Hematopoietic multipotent progenitor cell treated with erythropoietin and hydrocortisone succinate and interleukin-3 and kit ligand, for 6 days (in vitro differentiated cells): ENCODE measurements at places on chromosomes 13 and 19.

DNA sequence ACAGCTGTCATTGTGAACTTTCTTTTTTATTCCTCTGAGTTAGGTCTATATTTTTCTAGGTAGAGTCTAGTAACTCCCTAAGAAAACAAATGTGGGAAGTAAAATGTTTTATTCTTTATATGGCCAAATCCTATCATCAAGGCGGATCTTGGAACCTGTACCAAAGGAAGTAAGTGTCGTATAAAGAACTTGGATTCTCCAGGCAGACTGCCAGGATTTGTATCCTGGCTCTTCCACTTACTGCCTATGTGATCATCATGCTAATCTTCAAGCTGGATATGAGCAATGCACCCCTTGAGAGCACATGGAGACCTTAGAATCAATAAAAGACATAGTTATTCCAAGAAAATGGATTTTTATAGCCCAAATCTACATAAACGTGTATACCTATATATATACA lies 286.5 kb downstream of the PCDH17 start:
- DNase-seq: no peak

DNA sequence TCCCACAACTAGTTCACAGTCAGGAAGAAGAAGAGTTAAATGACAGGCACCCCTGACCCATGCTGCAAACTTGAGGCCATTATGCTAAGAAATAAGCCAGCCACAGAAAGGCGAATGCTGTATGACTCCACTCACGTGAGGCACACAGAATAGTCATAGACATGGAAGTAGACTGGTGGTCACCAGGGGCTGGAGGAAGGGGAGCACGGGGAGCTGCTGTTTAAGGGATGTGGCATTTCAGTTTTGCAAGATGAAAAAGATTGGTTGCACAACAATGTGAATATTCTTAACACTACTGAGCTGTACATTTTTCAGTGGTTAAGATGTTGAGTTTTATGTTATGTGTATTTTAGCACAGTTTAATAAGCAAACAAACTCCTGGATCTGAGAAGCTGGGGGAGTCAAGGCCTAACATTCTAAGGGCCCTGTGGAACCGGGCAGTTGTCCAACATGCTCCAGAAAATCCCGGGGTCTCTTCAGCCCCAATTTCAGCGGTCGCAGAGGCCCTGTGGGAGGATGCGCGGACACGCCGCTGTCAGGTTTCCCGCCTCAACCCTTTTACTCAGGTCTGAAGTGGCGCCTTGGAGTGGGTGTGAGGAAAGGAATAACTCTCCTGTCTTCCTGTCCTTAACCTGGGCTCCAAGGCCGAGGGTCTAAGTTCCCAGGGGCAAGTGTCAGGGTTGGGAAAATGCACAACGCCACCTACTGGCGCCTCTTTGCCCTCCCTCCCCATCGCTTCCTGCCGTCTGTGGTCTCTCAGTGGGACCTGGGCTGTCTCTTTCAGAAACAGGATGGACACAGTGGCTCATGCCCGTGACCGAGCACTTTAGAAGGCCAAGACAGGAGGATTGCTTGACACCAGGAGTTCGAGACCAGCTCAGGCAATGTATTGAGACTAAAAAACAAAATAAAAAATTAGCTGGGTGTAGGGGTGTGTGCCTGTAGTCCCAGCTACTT lies 4.4 kb upstream of the TMEM272 start:
- peak; percentile 69 for DNase-seq

DNA sequence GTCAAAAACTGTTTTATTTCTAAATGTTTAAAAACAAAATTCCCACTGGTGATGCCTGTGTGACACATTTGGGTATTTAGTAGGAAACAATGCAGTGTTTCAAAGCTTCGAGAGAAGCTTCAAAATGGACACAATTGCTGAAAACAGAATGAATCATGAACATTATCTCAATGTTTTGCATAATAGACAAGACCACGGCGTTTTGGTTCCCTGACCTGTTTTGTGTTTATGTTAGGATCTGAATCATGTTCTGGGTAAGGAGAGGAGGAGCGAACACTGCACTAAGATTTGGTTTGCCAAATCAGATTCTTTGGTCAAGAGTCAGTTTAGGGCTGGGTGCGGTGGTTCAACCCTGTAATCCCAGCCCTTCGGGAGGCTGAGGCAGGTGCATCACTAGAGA lies 42.2 kb downstream of the IFT88 start:
- DNase-seq: no peak

DNA sequence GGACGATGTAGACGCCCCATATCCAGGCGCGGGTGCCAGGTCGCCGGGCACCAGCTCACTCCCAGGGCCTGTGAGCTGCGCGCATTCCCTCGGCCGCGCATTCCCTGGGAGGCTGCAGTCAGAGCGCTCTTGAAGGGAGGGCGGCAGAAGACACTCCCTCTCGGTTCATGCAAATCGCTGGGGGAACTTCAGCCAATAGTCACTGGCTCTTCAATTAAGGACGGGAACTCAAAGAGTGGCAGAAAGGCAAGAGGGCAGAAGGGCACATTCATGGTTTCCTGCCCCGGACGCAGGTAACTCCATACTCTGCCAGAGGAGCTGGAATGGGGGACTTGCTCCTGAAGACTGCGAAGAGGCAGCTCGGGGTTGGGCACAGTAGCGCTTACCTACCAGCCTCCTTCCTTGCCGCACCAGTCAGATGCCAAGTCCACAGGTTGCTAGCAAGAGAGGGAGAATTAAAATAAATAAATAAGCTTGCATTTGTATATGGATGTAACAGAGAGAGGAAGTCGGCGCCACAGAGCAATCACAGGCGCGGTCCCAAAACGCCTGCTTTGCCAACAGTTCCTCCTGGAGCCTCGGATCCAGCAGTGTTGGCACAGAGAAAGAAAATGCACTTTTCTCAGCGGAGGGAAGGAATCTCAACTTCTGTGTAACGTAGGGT lies 459 bp downstream of the PCDH20 start:
- peak; percentile 25 for DNase-seq

DNA sequence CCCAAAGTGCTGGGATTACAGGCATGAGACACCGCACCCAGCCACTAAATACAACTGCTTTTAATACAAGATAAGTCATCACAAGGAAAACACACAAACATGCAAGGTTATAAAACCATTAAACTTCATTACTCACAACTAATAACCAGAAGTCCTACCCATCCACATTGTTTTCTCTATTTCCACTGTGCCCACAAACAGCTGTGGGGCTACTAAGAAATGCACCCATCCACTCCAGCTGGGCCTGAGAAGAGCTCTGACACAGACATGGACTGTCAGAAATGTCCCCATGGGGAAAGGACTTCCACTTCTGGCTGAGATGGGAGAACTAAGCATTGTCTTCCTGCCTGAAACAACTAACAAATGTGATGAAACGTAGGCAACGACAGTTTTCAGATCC lies 17.2 kb downstream of the SAFB2 start:
- no peak for DNase-seq

DNA sequence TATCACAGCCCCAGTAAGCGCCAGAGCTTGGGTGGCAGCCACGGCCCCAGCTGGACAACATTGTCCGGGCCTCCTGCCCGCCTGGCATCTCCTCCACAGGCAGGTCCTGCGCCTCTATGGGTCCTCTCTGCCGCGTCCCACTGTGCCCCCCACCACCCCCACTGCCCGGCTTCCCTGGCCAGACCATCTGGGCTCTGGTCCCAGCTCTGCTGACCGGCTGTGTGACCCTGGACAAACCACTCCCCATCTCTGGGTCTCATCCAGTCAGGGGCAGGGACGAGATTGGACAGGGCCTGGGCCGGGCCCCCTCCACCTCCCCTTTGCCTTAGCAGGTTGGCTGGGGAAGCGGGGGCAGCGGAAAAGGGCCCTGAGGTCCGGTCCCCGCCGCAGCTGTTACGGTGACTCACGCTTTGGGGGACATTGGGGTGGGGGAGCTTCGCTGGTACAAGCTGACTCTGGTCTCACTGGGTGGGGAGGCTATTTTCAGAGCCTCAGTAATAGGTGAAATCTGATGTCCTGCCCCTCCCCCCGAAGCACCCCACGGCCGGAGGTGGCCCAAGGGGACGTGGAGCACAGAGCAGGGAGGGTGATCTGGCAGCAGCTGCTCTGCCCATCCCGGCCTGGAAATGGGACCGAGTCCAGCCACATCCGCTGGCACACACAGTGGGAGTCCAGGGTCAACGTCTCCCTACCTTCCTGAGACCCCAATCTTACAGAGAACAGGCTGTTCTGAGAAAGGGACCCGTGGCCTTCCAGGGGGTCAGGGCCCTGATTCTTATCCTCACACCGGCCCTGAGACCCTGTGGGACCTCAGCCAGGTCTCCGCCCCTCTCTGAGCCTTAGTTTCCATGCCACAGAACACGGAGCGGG lies 9.1 kb downstream of the NFIC start:
- no peak for DNase-seq

GRCh38 chr13:95643936-95644598 lies 439 bp downstream of the DZIP1 start:
- no peak for DNase-seq

DNA sequence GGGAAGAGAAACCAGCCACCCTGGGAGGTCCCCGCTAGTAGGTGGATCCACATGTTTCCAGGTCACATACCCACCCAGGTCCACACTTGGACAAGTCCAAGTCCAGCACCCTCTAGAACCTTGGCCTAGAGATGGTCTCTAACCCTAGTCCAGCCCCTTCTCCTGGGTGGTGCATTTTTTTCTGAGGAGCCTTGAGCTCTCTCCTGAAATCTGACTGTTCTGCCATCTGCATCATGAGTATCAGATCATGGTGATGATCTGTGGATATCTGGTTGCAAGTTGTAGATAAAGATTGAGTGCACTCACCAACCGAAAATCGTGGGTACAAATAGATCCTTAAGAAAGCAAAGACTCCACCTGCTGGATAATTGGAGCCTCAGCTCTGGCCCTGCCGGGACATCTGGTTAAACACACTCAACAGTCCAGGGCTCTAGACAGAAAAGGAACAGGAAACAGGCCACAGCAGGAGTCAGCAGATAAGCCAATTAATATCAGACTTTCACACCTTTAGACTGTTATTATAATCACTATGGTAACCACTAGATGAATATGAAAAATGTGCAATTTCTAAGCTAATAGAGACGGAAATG lies 41.1 kb downstream of the GPR12 start:
- DNase-seq: peak; percentile 86
